ENCODE measurements at places on chromosomes 5 and 9. TPM values are rescaled to one million over a fixed set of nuclear protein-coding genes. Genes with fewer than 3 reads are reported as not detected.

Gene NPR3
- total RNA-seq: not detected

Gene EMB
- 181 TPM for total RNA-seq

Gene ENTPD8
- not detected for total RNA-seq

Gene IL9
- not detected for total RNA-seq

Gene MTRR
- total RNA-seq: 65.3 TPM

Gene PCDHGC3
- total RNA-seq: not detected

Gene PCDHB1
- not detected for total RNA-seq

Gene SPAAR
- not detected for total RNA-seq

Gene PDCD1LG2
- 4.8 TPM for total RNA-seq

Gene HTR1A
- not detected for total RNA-seq

Gene SPATA31A7
- not detected for total RNA-seq

Gene WWC1
- not detected for total RNA-seq

All from activated CD4-positive, alpha-beta memory T cell treated with anti-CD3 and anti-CD28 coated beads, Interleukin-2, amount 10 ng/mL, durations not matched to agents 7 days and 5 days (primary cell).